ENCODE measurements at places on chromosomes 2 and 18.
A peak's percentile ranks its signal among the peaks of the same experiment; 100 is the strongest.

- DNase-seq = no peak
Observed at GRCh38 chr2:172358691-172359556, 68.5 kb upstream of the ITGA6 start.

DNA sequence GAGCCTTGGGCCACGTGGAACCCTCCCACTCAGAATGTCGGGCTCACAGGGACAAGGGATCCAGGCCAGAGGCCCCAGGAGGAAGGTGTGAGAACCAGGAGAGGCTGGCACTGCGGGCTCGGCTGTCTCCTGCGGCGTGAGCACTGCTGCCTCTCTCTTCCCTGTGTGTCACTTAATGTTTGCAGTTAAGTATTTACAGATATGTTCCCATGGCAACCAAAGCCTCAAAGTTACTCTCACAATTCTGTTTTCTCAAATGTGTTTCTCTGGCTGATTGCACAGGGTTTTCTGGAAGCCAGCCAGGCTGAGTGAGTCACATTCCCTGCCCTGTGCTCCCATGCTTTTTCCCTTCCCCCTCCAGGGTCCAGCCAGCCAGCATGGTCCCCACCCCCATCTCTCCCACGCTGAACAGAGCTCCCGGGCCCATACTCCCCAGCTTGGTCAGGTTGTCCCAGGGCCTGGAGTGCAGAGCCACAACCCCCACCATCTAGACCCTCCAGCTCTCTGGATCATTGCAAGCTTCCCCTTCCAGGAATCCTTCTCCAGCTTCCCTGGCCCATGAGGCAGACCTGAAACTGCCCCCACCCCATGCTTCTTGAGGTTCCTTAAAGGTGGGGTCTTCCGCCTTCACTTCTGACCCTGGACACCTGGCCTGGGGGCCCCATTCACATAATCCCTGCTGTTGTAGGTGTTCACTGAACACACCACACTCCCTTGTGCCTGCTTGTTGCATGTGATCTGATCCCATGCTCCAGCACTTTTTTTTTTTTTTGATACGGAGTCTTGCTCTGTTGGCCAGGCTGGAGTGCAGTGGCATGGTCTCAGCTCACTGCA, 265.9 kb downstream of the CELF4 start:
- DNase-seq = no peak

DNA sequence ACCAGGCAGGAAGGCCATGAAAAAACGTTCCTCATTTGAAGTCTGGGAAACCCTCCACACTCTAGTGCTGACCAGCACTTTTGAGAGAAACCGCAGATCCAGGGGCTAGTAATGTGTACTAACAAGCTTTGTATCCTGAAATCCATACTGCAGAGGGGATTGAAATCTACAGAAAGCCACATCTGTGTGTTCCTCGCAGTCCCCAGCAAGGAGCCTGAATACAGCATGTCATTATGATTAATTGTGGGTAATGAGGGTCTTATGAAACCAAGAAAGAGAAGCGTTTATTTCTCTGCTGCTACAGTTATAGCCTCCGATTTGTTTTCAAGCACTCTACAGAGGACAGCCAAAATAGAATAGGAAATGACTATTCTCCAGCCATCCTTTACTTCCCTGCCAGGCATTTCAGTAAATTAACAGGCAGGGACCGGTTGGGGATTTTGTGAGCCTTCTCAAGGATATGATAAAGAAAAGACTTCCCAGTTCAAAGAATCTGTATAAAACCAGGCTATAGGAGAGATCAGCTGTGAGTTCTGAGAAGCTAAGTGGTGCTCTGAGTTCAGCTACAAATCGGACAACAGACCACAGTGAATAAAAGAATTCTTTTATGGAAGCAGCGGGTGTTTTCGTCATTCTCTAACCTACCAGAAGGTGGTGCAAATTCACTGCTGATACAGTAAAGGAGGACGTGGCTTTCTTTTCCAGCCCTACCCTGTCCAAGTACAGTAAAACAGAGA, 133.4 kb downstream of the INSIG2 start:
- peak; percentile 26 for DNase-seq

DNA sequence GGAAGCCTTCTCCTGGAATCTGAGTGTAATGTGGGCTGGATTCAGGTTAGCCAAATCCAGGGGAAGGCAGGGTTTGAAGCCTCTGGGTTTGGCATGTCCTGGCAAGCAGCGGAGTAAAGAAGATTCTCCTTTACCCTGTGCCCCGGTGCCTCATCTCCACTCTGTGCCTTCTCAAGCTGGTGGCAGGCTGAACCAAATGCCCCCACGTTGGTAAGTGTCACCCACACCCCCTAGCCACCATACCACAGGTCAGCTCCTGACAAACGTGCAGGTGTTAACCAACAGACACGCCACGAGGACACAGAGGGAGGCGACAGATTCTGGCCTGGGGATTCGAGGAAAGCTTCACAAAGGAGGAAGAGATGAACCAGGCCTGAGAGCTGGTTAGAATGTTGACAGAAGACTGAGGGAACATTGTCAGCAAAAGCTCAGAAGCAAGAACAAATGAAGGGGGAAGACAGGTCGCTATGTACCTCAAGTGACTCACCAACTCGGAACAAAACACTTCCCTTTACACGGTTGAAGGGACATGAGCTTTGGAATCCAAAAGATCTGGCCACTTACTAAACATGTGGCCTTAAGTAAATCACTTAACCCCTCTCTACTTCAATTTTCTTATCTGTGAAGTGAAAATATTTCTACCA, 85.2 kb upstream of the LCLAT1 start:
- DNase-seq = no peak

GRCh38 chr18:79497638-79498081, 101.9 kb downstream of the NFATC1 start:
- no peak for DNase-seq

GRCh38 chr2:236088368-236089057, 79.7 kb downstream of the GBX2 start:
- no peak for DNase-seq

DNA sequence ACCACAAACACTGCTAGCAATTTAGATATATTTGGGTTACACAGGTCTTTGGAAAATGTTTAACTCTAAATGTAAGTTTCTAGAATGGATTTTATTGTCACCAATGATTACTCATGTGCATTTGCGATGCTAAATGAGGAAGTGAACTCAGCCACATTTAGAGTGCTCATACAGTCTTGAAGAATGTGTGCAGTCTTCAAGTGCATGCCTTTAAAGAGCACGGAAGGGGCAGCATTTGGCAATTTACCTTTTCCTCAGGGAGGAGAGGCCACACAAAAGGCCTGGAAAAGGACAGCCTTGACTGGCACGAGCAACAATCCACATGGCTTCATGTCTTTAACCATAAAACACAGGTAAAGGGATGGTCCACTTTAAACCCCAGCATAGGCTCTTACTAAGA, 78.5 kb upstream of the STK17B start:
- no peak for DNase-seq

DNA sequence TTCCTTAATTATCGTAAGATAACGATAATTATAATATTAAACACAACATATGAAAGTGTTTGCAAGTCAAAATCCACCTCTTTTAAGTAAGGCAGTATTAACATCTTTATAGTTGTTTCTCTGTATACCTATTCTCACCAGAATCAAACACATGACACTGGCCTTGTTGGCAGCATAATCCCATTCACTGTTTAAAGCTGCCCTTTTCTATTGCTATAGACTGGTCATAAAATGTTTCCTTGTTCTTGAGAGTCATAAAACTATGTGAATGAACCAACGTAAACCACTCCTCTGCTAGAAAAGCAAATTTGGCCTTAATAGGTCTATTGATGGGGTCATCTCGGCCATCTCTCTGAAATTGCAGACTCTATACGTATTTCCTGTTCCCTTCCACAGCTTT, 293.1 kb downstream of the SLC8A1 start:
- no peak for DNase-seq

DNA sequence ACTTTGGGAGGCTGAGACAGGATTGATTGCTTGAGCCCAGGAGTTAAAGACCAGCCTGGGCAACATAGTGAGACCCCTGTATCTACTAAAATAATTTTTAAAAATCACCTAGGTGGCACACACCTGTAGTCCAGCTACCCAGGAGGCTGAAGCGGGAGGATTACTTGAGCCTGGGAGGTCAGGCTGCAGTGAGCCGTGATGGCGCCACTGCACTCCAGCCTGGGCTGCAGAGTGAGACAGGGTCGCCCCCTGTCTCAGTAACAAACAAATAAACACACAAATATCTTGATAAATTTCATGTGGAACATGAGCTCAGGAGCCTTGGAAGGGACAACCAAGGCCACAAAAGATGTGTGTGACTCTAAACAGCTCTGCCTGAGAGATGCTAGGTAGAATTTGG, 11.7 kb upstream of the ANKRD53 start:
- DNase-seq = no peak

DNA sequence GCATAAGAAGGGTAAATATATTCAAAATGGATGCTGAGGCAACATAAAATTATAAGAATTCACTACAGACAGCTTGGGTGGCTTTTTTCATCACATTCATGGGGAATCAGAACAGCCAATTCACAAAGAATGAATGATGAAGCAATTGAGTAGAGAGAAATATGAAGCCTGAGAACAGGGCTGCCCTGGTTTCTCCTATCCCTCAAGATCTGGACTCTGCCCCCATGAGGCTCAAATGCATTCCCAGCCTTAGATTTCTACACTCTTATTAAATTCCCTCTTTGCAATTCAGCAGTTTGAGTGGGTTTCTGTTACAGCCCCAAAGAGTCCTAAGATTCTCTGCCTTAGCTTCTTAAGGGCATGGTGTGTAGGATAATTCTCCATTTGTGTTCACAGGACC, 172.5 kb downstream of the MAIP1 start:
- no peak for DNase-seq

- DNase-seq = no peak
Observed at GRCh38 chr2:134336352-134336751, 82.5 kb downstream of the MGAT5 start.

DNA sequence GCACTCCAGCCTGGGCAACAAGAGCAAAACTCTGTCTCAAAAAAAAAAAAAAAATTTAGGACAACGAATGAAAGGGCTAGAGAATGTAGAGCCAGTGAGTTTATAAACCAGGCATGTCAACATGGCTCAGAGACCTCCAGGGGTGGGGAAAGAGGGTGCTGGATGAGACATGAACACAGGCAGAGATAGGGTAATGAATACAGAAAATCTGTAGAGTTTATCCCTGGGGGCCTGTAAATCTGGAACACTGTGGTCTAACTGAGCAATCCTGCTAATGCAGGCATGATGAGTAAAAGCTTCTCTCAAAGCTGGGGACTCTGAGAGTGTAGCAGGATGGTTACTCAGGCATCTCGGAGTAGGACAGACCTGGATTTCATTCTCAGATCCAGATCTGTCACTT, 59.2 kb upstream of the IGFBP2 start:
- no peak for DNase-seq

DNA sequence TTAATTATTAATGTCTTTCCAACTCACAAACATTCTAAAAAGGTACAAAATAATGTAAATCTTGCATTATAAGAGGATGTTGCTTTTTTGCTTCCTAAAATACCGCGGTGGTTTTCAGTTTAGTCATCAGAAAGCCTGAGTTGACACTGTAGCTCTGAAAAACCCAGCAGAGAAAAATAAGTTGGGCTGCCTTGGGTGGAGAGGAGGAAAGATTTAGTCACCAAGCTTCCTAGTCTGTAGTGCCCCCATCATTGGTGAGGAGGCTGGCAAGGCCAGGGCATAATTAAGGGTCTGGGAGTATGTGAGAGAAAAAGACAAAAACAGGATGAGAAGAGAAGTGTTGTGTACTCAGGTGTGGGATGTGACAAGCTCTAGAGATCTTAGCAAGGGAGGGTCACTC, 5.7 kb downstream of the PTPRM start:
- DNase-seq = peak; percentile 13

- DNase-seq = no peak
Observed at GRCh38 chr18:10377956-10378355, 76.5 kb upstream of the APCDD1 start.

- peak; percentile 83 for DNase-seq
Observed at GRCh38 chr2:73112913-73113854, at the start of gene RAB11FIP5. TSS of gene RAB11FIP5 (minus strand) at chr2:73112948. CDS start at chr2:73112777, 171 bp downstream.

- no peak for DNase-seq
Observed at GRCh38 chr2:127873707-127874303, 12.0 kb downstream of the AMMECR1L start.

DNA sequence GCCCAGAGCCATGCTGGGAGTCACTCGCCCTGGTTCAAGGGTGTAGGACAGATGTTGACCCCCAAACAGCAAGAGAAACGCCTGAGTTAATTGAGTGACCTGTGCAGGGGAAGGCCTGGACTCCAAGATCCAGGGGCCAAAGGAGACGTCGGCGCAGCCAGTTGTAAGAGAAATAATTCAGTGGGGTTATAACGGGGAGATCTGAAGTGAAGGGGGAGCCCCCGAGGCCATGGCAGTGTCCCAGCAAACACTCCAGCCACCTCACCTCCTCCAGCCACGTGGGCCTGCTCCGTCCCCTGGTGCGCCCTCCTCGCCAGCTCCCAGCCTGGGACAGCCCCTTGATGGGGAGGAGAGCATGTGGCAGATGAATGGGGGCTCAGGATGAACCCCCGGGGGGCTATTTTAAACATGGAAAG, 130.7 kb upstream of the GPC1 start:
- DNase-seq = no peak

- no peak for DNase-seq
Observed at GRCh38 chr2:96797066-96797625, 18.9 kb upstream of the CNNM3 start.

- no peak for DNase-seq
Observed at GRCh38 chr2:148049284-148049683, 28.4 kb downstream of the MBD5 start.

GRCh38 chr2:55807900-55808299, 114.3 kb upstream of the PNPT1 start:
- DNase-seq = no peak

- DNase-seq = no peak
Observed at GRCh38 chr2:238270606-238271005, 17.8 kb downstream of the PER2 start.

DNA sequence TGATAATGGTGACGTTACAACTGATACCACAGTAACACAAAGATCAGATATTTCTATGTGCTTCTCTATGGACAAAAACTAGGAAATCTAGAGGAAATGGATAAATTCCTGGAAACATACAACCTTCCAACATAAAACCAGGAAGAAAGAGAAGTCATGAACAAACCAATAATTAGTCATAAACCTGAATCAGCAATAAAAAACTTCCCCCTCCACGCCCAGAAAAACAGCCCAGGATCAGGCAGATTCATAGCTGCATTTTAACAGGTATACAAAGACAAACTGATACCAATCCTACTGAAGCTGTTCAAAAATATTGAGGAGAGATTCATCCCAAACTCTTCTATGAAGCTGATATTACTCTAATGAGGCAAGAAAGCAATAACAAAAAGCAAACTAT, 1535.2 kb upstream of the LRRTM1 start:
- no peak for DNase-seq

DNA sequence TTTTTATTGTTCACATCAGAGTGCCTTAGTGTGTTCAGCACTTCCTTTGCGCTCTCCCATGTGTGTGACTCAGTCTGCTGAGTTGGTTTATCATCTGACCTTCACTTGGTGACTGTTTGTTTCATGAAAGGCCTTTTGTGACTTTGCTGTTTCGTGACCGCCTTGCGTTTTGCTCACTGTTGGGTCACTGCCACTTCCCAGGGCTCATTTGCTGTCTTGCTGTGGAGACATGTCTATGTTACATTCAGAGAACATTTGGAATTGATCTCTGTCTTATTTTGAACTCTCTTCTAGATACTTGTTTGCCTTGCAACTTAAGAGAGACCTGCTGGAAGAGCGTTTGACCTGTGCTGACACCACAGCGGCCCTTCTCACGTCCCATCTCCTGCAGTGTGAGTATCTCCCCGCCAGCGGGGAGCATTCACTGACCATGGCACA, 54.7 kb downstream of the FARP2 start:
- no peak for DNase-seq

Measured in activated CD4-positive, alpha-beta memory T cell treated with anti-CD3 and anti-CD28 coated beads for 36 hours (primary cell).